ENCODE measurements at places on chromosomes 6 and 20.

DNA sequence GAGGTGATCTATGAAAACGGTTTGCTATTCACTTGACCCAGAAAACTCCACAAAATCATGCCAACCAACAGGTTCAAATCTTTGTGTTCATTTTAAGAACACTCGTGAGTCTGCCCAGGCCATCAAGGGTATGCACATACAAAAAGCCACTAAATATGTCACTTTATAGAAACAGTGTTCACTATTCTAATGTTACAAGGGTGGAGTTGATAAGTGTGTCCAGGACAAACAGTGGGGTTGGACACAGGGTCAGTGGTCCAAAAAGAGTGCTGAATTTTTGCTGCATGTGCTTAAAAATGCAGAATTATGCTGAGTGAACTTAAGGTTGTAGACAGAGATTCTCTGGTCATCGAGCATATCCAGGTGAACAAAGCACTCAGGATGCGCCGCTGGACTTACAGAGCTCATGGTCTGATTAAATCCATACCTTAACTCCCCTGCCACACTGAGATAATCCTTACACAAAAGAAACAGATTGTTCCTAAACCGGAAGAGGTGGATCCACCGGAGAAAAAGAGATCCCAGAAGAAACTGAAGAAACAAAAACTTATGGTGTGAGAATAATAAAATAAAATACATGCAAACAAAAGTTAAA lies 23.5 kb downstream of the KIAA0408 start:
- no peak for DNase-seq

DNA sequence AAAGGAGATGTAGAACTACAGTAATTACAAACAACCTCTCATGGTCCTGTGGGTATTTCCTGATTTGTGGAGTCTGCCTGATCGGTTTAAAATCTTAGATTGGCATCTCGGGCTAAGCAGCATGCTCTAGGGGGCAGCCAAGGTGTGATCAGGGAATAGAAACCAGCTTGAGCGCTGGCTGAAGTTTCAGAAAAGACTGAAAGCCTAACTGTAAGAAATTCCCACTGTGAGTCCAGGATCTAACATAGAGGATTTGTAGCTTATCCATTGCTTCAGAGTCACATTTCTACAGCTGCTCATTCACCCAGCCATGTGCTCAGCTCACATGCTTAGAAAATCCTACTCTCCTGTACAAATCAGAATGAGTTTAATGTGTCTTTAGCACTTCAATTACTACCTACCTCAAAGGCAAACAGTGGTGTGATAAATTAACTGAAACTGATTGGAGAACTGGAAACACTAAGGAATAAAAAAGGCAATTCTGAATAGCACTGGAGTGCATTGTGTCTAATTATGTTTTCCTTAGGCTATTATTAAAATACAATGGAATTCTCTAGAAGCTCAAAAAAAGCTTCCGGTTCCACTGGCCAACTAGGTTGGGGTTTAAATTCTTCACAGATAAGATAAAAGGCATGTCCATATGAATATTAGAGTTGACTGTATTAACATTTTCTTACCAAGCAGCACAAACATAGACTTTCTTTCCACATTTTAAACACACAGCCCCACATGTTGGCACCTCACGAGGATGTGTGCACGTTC lies 73.8 kb upstream of the MPC1 start:
- DNase-seq, result peak; percentile 14

DNA sequence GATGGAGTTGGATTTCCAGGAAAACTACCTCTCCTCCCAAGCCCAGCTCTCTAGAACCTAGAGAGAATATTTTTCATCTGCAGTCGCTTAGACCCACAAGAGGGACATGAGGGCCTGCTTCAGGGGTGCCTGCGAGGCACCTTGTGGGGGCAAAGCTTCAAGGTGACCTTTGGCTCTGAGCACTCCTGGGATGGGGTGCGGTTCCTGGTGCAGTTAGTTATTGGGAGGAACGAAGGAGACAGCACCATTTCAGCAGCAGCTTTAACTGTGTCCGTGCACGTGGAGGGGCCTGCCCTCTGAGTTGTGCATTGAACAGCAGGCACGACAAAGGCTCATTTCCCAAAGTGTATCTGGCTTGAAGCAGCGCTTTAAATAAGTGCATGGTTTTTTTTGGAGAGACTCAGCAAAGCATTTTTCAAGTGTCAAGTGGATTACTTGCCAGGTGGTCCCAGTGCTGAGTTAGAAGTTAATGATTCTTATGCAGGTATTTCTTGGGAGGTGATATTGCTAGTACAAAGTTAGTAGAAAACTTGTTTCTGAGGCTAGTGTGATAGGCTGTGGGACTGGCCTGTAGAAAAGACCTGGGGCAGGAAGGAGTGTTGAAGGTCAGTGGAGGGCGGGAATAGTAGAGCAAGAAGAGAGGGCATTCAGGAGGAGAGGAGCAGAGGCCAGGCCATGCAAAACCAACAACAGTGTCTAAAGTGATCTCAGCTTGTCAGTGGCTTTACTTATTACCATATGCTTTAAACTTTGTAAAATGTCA lies 3.8 kb downstream of the IGF2R start:
- DNase-seq, result no peak

- no peak for DNase-seq
Observed at GRCh38 chr6:64289931-64290330, 654.3 kb downstream of the PHF3 start.

DNA sequence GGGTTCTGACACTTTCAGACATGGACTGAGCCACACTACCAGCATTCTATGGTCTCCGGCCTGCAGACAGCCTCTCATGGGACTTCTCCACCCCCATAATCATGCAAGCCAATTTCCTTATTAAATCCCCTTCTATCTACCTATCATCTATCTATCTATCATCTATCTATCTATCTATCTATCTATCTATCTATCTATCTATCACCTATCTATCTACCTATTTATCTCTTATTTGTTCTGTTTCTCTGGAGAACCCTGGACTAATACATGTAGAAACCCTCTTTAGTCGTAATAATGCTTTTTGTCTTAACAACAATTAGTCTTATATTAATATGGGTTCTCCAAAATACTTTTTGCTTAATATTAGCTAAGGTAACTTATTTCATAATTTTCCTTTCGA lies 174.1 kb upstream of the PRSS16 start:
- DNase-seq, result no peak

DNA sequence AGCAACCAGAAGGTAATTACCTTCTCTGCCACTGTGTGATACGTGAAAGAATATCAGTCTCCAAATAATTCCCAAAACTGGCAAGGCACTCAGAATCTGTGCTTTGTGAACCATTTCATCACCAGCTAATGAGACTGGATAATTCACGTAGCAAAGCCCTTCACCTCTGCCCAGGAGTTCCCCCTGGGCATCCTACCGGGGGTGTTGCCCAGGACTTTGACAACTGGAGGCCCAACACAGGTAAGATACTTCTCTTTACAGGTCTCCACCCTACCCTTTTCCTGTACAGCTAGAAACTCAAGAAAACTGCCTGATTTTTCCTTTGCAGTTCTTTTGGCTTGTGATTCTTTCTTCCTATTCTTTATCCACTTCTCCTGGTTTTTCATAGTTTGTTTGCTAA lies 2.7 kb upstream of the CD24 start:
- DNase-seq, result no peak

DNA sequence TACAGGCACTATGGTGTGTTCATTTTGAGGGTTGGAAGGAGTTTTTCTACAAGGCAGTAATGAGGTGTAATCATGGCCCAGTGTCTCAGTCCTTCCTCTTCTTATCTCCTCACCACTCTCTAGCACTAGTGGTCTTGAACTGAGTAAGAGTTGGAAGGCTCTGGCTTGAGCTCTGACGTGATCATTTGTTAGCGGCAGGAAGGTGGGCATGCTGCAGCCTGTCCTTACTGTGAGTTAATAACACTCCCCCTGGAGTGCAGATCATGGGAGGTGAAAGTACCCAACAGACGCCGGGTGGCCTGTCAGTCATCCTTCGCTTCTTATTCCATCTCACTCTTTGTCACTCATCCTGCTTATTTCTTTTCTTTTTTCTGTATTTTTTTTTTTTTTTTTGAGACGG lies 356.9 kb downstream of the CDKAL1 start:
- DNase-seq, result no peak

DNA sequence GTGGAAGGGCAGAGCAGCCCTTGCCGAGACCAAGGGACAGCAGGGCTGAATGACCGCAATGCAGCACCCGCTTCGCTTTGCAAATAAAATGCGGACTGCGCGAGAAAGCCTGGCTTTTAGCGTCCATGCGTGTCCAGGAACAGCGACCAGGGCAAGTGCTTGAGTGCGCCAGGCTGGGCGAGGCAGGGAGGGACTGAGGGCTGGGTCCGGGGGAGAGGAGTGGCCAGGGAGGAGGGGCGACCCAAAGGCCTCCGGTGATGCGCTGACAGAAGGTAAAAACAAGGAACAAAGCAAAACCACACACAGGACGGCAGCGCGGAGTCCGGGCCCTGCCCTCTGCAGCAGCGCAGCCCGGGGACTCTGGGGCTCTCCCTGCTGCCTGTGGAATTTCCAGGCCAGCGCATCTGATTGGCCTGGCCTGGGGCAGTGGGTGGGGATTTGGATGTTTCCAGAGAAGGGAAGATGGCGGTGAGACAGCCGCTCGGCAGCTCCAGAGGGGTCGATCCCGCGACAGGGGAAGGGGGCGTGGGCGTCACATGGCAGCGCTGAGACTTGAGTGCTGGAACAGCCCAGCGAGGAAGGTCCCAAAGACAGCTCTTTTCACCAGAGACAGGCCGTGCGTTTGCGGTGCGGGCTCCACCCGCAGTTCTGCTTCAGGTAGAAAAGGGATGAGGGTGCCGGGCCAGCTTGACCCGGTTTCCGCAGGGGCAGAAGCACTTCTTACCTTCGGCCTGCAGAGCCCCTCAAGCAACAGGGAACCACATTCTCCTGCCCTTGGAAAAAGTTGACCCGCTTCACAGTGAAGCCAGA lies 51.8 kb downstream of the SSR1 start:
- peak; percentile 10 for DNase-seq

GRCh38 chr6:159969204-159969912 lies 476 bp downstream of the IGF2R start:
- no peak for DNase-seq

GRCh38 chr6:83071023-83071422 lies 3.6 kb downstream of the DOP1A start:
- no peak for DNase-seq

- DNase-seq, result peak; percentile 37
Observed at GRCh38 chr6:166515072-166515810, 71.2 kb downstream of the RAMACL start.

- no peak for DNase-seq
Observed at GRCh38 chr6:125884634-125885371, 71.8 kb upstream of the HINT3 start.

- no peak for DNase-seq
Observed at GRCh38 chr6:121535777-121536176, 100.3 kb downstream of the GJA1 start.

DNA sequence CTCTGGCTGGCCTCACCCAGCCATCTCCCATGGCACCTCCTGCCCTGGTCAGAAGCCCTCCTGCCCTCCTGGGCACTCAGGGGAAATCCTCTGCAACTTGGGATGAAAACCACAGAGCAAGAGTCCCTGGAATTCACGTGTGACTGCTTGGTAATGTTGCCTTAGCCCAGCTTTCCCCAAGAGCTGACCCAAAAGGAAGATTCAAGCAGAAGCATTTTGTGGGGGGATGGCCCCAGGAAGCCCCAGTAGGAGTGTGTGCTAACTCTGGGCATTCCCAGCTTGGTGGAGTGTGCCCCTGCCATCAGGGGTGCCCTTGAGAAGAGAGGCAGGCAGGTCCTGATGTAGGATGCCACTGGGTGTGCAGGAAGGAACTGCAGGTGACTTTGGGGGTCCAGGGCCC lies 35.5 kb downstream of the SNX5 start:
- DNase-seq, result no peak

- DNase-seq, result no peak
Observed at GRCh38 chr6:4585682-4586468, 190.3 kb upstream of the CDYL start.

GRCh38 chr6:132797951-132798868 lies at the start of gene SLC18B1:
TSS of gene SLC18B1 (minus strand) at chr6:132798637. CDS start at chr6:132798456, 181 bp downstream.
- peak; percentile 44 for DNase-seq

Measured in CD4-positive, alpha-beta T cell treated with Interleukin-6 at 100 ng/mL for 8 hours (primary cell).